Activated CD4-positive, alpha-beta T cell treated with anti-CD3 and anti-CD28 coated beads for 48 hours (primary cell): ENCODE measurements at places on chromosomes 11 and 22.

DNA sequence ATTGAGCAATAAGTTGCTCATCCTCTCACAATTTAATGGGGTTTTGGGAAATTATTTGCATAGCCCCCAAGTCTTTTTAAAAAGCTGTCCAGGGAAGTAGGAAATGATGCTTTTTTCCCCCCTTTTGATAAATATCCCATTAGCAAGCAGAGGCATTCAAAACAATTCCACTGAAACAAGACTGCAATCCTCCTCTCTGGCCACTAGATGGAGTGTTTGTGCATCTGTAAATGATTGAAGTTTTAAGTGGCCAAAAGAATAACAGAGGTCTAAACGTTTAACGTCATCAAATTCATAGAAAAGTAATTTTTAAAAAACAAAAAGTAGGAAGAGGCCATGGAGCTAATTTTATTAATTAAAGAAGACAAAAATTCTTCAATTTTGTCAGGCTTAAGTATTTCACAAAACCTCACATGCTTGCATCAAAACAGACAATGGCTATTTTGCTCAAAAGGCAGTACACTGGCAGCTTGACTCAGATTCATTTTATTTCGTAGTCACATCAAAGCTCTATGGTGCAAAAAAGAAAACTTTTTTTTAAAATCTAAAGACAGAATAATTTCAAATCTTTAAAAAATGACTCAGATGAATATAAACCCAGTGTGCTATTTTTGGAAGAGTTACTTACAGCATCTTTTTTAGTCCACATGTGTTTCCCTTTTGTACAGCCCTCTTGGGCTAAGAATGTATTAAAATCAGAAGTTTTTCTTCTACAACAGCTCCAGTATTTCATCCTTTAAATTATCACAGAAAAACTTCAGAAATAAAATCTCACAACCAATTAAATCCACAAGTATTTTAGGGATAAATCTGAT, 17.8 kb downstream of the CHORDC1 start:
- peak; percentile 9 for DNase-seq

GRCh38 chr11:123357990-123358827, 71.9 kb upstream of the GRAMD1B start:
- DNase-seq: peak; percentile 63

DNA sequence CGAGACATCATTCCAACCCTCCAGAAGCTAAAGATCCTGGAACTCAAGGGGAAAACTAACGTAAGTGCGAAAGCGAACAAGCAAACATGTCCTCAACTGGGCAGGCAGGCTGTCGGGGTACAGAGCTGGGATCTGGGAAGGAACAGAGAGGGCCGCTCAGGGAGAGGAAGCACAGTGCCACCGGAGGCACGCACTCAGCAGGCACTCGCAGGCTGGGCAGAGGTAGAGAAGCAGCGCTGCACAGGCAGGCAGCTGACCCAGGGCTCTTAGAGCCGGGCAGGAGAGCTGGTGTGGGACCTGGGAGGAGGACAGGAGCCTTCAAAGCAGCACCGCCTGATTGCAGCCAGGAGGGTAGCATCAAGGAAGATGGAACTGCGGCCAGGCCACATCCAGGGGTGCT, 62.2 kb downstream of the MICAL3 start:
- no peak for DNase-seq

GRCh38 chr22:33296941-33297340, 238.8 kb upstream of the SYN3 start:
- DNase-seq: no peak

- no peak for DNase-seq
Measured at GRCh38 chr11:63698976-63699733, 17.9 kb downstream of the RTN3 start.

DNA sequence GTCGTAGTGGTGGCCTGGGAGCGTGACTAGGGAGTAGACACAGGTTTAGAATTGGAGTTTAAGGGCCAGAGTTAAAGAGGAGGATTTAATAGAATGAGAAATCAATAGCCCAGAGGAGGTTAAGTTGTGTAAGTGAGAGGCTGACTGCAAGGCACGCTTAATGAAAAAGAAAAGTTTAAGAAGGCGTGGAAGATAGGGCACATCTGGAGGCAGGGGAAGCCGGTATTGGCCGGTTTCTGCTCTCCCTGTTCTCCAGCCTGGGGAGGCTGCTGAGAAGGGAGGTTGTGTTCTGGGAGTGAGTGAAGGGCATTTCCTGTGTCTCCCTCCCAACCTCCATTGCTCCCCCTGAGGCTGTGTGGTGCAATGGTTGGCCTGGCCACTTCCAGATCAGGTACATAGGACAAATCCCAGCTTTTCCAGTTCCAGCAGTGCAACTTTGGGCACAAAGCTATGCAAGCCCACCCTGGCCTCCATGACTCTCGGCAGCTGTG, 6.3 kb downstream of the GRIK4 start:
- DNase-seq: no peak

DNA sequence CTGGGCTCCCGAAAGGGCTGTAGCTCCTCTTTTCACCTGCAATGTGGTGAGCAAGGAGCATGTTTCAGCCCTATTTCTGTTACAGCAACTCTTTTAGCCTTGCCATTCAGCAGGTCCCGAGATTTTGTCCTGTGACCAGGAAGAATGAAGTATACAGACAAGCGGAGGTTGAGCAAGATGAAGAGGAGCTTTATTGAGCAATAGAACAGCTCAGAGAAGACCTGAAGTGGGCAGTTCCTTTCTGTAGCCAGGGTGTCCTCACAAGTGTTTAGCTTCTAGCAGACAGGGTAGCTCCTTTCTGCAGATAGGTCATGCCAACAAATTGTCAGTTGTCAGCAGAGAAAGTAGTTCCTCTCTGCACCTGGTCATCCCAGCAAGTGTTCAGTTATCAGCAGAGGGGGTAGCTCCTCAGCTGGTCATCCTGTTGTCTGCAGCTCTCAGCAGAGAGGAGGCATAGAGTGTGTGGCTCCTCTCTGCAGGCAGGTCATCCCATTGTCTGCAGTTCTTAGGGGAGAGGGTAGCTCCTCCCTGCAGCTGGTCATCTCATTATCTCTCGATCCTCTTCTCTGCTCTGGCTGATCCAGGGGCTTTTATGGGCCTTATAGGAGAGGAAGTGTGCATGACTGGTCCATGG, 5.4 kb upstream of the OR56A4 start:
- DNase-seq: no peak
